ENCODE measurements at places on chromosomes 5 and 9.

GRCh38 chr5:135501965-135502364, 33.8 kb downstream of the NEUROG1 start:
- no peak for DNase-seq

- DNase-seq: no peak
These were observed 10.0 kb downstream of the OTULINL start for GRCh38 chr5:14591548-14591947.

DNA sequence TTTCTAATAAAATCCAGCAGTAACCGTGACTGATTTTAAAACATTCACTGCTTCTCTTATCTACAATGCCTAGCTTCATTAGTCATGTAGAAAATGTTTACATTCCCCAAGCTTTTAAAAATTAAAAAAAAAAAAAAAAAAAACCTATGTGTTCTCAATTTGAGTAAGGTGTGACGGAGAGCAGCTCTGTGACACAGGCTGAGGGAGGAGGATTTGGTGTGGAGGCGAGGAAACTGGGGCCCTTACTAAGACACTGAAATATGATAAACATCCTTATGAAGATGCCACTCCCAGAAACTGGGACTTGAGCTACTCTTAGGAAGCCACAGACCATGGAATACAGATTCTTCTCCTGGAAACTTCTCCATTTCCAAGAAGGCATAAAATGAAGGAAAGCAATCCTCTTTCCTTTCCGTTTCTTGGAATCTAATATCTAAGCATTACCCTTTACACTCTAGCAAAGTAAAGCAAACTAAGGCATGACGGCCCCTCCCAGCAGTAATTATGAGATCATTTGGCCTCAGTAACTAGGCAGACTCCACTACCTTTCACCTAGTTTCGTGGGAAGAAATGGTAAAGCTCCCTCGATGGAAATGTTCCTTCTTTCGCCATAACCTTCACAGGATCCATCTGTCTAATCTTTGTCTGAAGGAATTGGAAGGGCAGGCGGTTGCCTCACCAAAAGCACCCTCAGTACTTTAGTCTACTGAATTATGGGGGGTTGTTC, 23.5 kb downstream of the GRAMD2B start:
- no peak for DNase-seq

GRCh38 chr9:103802068-103802467, 292.0 kb upstream of the SMC2 start:
- no peak for DNase-seq

DNA sequence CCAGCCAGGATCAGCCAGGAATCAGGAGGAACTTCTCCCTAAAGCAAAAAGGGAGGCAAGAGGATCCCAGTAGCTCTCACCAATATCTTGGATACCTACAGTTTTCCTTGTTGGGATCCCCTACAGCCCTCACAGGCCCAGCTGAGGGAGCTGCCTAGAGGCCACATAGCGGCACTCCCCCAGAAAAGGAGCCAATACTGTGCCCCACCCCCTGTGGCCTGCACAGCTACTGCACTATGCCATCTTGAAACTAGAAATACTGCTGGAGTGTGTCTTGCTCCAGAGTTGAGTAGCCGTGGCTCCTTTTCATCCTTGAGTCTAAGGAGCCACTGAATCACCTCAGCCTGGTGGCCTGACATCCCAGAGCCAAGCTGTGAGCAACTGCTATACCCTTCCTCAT, 22.3 kb upstream of the TRPM6 start:
- no peak for DNase-seq

DNA sequence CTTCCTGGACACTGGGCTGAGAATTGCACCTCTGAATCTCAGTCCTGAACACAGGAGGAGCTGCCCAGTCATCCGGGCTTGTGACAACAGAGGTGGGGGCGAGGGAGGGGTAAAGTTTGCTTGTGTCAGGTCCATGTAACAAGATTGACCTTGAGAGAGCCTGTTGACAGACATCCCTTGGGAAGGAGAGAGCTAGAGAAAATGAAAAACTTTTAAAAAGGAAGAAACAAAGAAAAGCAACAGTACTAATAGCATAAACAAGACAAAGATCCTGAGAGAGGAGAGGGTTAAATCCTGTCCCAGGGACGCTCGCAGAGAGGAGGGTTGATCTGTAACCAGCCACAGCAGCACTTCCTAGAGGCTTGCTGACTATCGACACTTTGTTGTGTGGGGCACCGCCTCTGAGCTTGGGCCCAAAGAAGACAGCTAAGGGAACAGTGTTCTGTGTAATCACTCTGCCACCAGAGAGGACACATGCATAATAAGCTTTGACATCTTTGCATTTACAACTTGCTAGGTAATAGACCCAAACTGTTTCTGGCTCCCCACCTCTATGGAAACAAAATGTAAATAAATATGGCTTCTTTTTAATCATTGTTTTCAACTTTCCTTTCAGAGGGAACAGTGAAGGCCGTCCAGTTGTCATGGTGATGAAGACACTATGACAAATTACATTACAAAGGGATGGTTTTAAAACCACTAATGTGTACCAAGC, 363.7 kb downstream of the CSNK1G3 start:
- DNase-seq: no peak

All from inflammatory macrophage treated with lipopolysaccharide for 4 hours (primary cell).